ENCODE measurements at places on chromosomes 12 and 14. TPM values are rescaled to one million over a fixed set of nuclear protein-coding genes. Genes with fewer than 3 reads are reported as not detected.

The OR4E2 gene
- not detected for total RNA-seq

The FIGNL2 gene
- total RNA-seq, result 0.29 TPM

The APOLD1 gene
- 2.6 TPM for total RNA-seq

The DCAF5 gene
- 18.0 TPM for total RNA-seq

The BMAL2 gene
- 71.3 TPM for total RNA-seq

The RIPK3 gene
- total RNA-seq, result 2.9 TPM

The LMNTD1 gene
- 0.44 TPM for total RNA-seq

The FSCB gene
- not detected for total RNA-seq

The MORN3 gene
- total RNA-seq, result 0.33 TPM

The HOTAIR gene
- not detected for total RNA-seq

The HOXC12 gene
- total RNA-seq, result not detected

The ZBTB25 gene
- 5.7 TPM for total RNA-seq

The MYF5 gene
- not detected for total RNA-seq

The GCN1 gene
- 146 TPM for total RNA-seq

The OASL gene
- 0.33 TPM for total RNA-seq

The TAS2R30 gene
- 3.6 TPM for total RNA-seq

The SNW1 gene
- 60.4 TPM for total RNA-seq

All from smooth muscle cell of trachea (primary cell).